ENCODE measurements at places on chromosomes 5 and 9. TPM values are rescaled to one million over a fixed set of nuclear protein-coding genes. Genes with fewer than 3 reads are reported as not detected.

DNA sequence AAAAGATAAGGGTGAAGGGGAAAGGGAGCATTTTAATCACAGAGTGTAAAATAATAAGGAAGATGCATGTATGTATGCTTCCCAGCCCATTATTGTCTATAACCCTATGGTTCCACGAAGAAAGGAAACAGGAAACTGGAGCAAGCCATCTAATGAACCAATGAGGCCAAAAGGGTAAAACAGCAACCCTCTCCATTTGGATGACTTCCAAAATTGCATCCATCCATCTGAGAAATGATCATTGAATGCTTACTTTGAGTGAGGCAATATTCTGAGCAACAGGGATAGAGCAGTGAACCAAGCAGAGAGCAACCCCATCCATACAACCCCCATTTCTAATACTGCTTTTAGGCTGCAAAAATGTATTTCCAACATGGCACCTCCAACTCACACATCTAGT lies 46.9 kb downstream of the ARL15 start:
- no peak for DNase-seq

GRCh38 chr9:13500034-13500433 lies 220.5 kb upstream of the MPDZ start:
- peak; percentile 44 for DNase-seq

- DNase-seq: no peak
Measured at GRCh38 chr5:81336556-81336955, 35.2 kb downstream of the ZCCHC9 start.

DNA sequence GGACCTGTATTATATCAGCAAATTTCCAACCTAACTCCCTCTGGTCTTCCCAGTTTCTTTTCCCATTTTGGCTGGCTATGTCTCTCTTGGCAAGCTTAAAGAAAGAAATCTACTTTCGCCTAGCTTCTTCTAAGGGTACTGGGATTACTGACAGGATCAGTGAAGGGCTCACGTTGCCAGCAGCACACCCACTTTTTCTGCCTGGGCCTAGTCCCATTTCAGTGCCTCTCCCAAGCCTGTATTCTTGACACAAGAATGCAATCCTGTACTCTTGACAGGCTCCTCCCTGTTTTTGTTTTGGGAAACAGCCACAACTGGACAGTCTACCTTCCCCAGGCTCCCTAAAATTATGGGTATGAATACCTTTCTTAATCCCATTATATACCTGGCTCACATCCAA lies 170.5 kb downstream of the EPB41L4A start:
- DNase-seq: no peak

DNA sequence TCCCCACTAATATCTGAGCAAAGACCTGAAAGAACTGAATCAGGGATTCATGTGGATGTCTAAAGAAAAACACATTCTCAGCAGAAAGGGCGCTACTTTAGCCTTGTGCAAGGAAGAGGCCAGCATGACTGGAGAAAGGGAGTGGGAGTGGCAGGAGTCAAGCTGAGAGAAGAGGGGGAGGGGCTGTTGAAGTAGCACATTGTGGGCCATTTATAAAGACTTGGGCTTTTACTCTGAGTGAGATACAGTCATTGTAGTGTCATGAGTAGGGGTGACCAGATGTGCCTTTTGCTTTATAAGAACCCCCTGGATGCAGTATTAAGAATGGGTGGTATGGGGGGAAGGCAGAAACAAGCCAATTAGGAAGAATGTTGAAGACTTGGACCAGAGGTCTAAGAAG lies 452.8 kb downstream of the ENC1 start:
- no peak for DNase-seq

DNA sequence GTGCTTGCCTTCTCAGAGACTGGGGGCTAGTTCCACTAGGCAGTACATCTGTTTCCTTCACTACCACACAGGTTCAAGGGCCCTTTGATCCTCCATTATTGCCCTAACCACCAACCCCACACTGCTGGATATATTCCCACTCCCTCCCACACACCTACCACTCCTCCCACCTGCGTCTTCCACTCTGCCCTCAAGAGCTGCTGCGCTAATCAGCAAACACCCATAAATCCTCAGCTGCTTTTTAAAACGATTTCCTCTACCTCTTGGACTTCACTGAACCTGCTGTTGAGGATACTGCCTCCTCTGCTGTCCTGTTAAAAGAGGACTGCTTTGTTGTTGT lies 120.9 kb downstream of the MAPKAP1 start:
- DNase-seq: no peak

DNA sequence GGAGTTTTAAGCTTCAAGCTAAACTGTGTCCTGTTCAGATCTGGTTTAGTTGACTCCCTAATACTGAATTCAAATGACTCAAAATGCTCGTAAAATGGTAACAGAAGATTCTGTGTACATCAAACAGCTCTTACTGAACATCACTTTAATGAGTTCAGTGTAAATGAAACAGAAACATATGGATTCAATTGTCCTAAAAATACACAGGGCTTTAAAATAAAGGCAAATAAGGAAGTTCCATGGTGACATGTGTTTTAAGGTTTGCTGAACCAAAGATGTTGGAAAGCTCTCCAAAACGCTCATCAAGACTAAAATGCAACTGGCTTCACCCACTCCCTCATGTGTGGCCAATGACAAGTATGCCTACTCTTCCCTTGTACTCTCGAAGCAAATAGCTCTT lies 340.0 kb upstream of the PIK3R1 start:
- no peak for DNase-seq

DNA sequence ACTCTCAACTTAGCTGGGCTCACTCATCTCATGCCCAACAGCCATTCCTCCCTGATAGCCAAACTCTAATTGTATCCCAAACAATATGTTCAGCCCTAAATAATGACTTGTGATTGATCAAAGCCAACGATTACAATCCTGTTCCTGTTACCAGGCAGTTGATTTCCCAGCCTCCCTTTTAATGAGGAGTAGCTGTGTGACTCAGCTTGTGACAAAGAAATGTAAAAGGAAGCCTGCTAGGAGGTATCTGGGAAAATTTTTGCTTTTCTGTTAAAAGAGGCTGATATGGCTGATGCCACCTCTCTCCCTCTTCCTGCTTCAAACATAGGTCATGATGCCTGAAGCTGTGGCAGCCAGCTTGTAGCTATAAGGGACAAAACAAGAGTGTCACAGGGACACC lies 19.6 kb upstream of the ENC1 start:
- no peak for DNase-seq

DNA sequence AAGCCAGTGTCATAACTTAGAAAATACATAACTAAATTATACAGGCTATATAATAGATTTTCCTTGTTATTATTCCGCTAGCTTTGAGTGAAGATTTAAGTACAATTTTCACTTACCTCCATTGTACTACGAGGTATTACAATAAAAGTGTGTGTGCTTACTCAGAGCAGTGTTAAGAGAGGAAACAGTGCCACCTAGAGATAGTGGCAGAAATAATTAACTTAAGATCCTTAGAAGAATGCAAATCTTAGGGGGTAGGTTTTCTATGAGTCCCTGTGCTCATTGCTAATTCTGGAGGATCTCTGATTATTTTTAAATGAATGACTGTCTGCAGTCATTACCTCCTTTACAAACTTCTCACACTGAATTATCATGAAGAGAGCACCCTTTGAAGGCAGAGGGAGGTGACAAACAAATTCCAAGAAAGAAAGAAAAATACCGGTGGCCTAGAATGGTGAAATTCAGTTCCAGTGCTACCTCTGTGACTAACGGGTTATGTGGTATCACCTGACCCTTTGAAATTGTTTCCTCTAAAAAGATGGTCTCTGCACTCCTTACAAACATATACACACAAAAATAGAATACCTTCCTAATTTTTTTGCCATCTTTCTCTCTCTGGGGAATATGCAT lies 379.8 kb downstream of the TRIM36 start:
- no peak for DNase-seq

DNA sequence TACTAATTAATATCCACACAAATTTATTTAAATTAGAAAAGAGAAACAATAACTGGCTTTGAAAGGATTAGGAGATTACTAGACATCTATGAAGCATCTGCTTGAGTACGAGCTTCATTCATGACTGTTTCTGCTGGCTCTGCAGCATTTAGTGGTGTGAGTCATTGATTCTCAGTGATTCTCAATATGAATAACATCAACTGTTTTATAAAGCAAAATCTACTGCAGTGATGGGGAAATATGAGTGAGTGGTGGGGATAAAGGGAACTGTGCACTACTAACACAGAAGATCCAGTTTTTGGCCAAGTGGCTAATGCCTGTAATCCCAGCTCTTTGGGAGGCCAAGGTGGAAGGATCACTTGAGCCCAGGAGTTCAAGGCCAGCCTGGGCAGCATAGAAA lies 8.4 kb downstream of the FNBP1 start:
- DNase-seq: no peak

DNA sequence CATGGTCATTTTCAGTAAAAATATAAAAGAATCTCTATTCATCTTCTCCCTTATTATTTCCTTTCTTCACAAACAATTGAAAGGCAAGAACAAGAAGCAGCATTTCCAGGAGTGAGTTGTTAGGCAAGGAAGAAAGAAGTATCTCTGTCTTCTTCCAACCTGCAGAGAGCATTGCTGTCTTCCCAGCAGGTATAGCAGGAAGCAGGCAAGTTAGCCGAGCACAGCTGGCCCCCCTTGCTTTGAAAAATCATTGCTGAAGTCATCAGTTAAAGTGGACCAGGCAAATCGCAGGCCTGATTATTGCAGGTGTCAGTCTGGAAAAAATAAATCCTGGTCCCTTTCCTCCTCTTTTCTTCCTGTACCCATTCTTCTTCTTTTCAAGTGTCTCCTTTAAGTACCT lies 353.1 kb upstream of the BRINP1 start:
- no peak for DNase-seq

DNA sequence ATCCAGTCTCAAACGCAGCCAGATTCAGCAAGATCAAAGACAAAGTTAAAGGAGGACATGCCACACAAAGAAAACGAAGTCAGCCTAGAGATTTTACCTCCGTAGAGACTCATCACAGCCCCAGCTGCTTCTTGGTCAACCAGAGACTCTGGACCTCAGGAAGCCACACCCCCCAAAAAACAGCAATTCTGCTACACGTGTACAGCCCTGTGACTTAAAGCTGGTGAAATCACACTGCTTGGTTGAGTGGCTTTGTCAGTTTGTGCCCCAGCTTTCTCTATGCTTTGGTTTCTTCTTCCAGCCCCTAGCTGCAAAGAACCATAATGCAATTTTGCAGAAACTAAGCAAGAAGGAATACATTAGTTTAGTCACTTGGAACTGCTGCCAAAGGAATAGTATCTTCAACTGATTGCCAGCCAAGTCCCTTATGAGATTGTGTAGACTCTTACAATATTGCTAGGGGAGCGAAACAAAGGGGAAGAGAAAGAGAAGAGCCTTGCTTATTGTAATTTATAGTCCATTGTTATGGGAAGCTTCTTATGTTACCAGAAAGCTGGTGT lies 158.8 kb upstream of the ZNF462 start:
- no peak for DNase-seq

GRCh38 chr9:121207371-121207940 lies 5.8 kb upstream of the RAB14 start:
- no peak for DNase-seq

DNA sequence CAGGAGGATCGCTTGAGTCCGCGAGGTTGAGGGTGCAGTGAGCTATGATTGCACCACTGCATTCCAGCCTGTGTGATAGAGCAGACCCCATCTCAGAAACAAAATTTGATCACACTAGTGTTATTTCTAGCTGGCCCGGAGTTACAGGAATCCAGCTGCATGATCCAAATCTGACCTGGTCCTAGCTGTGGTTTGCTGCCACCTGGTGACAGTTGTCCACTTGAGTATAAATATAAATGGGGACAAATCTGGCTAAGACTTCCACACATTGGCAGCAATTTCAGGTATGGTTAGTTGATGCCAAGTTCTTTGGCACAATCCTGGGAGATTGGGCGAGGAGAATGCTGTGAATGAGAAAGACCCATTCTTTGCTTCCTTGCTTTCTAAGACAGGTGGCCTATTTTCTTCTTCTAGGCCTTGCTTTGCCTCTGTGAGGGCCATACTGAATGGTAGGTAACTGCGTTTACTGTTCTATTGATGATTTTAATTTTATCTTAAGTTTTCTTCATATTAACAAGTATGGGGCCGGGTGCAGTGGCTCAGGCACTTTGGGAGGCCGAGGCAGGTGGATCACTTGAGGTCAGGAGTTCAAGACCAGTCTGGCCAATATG lies 35.4 kb downstream of the UBE2R2 start:
- DNase-seq: peak; percentile 79

GRCh38 chr9:133203506-133204075 lies 5.5 kb downstream of the OBP2B start:
- DNase-seq: no peak

- DNase-seq: no peak
Measured at GRCh38 chr5:59693492-59694309, 199.8 kb downstream of the PDE4D start.

GRCh38 chr5:141328231-141328630 lies 2.1 kb upstream of the PCDHGA1 start:
- DNase-seq: no peak

DNA sequence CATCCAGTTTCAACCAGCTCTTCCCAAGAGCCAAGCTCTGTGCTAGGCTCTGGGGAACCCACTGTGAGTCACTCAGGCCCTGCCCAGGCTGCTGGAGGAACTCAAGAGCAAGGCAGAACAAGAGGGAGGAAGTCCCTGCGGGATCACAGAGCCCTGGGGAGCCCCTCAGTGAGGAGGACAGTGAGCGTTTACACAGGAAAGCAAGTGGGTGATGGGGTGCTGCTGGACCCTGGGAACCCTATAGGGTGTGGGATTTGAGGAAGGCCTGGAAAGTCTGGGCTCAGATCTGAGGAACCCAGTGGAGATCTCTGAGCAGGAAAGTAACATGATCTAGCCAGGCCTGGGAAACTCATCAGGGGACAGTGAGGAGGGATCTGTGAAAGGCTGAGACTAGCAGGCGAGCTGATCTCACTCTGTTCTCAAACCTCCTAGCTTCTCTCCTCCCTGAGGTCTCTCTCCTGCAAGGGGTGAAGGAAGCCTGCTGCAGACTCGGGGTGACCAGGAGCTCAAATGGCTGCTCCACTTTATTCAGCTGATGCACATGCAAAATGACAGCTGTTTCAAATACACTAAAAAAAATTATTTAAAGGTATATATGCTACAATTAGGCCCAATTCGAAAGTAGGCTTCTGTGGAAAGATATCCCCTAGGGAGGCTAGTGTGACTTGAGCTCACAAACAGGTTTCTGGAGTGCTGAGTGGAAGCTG lies 70.0 kb downstream of the SHB start:
- DNase-seq: peak; percentile 66

GRCh38 chr5:13985731-13986418 lies 41.4 kb upstream of the DNAH5 start:
- DNase-seq: no peak

The OR1Q1 gene
- not detected for total RNA-seq

The GPX8 gene
- total RNA-seq: 6.8 TPM

The FOXD1 gene
- not detected for total RNA-seq

The IFNK gene
- total RNA-seq: not detected

The SAP30L gene
- 32.4 TPM for total RNA-seq

The PCDHB10 gene
- total RNA-seq: 0.81 TPM

The SPOCK1 gene
- total RNA-seq: 19.6 TPM

The DMRT3 gene
- total RNA-seq: not detected

The TTC23L gene
- not detected for total RNA-seq

The TNIP1 gene
- 126 TPM for total RNA-seq

The FOXD4L5 gene
- not detected for total RNA-seq

Measured in Right ventricle myocardium superior (tissue), 1 donor.